SK-MEL-5 (cell line): ENCODE measurements at places on chromosomes 5 and 9.
A peak's percentile ranks its signal among the peaks of the same experiment; 100 is the strongest.

DNA sequence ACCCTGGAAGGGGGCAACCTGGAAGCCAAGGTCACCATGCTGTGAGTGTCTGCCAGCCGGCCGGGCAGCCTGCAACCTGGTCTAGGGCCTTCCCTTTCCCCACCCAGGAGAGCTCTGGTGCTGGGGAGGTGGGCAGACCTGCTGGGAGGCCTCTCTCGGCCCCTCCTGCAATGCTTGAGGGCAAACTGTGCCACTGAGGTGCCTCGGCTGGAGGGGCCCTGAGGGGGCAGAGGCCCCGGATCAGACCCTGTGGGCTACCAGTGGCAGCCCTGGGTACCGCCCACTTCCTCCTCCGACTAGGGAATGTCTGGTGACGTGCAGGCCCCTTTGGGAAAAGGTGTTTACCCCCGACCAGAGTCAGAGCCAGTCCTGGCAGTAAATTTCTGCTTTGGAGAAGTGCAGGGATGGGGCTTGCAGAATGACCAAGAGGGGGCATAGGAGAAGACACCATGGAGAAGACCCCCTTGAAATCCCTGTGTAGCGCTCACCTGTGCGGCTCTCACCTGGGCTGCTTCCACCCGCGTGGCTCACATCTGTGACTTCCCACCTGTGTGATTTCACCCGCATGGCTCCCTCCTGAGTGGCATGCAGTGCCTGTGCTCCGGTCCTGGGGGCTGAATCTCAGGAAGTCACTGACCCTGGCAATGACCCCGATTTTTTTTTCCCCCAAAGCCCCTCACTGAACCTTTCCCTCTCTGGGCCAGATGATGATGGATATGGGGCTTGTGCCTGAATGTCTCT is 1.1 kb downstream of the LCN1 start:
- DNase-seq: no peak

DNA sequence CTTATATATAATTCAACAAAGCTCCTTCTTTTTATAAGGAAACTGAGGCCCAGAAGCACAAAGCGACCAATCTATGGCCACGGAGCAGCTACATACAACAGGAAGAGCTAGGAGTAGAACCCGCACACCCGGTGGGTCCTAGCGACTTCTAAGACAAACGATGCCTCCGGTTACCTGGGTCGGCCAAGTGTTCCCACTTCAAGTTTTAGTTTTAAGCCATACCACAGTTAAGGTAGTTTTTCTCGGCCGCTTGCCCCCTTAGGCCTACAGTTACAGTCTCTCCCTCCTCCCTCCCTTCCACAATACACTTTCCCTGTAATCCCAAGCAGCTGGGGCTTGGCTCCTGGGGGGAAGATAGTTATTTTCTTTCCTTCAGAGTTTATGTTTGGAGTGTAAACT is 533 bp downstream of the SREK1IP1 start:
- DNase-seq: no peak

DNA sequence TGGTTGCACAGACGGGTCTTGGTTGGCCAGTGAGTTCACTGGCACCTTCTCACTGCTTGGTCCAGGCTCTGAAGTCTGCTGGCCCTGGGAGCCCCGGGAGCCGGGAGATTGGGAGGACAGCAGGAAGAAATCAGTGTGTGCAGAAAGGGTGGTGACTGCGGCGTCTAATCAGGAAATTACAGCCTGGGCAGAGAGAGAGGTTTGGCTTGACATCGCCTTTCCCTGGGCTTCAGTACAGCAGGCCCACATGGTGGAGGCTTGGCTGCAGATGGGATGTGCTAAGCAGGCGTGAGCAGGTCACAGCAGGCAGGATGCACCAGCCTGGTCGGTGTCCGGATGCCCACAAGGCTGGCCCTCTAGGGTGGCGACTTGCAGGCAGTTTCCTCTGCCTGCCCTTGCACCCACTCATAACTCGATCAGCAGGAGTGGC is 17.2 kb downstream of the PITX1 start:
- no peak for DNase-seq

DNA sequence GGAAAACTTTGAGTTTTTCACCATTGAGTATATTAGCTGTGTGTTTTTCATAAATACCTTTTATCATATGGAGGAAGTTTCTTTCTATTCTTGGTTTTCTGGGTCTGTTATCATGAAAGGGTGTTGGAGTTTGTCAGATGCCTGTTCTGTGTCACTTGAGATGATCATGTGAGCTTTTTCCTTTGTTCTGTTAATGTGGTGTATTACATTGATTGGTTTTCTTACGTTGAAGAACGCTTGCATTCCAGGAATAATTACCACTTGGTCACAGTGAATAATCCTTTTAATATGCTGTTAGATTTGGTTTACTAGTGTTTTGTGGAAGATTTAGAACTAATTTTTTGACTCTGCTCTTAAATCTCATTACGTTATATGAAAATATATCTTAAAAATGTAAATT is 7.8 kb downstream of the PLEKHG4B start:
- DNase-seq: no peak

DNA sequence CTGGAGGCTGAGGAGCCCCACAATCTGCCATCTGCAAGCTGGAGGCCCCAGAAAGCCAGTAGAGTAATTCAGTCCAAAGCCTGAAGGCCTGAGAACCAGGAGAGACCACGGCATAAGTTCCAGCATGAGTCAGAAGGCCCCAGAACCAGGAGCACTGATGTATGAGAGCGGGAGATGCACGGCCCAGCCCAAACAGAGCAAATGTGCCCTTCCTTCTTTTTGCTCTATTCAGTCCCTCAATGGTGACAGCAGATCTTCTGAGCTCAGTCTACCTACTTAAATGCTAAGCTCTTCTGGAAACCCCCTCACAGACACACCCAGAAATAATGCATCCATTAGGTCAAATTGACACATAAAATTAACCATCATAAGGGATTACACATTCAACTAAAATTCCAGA is 277.6 kb downstream of the ATPSCKMT start:
- DNase-seq: no peak

DNA sequence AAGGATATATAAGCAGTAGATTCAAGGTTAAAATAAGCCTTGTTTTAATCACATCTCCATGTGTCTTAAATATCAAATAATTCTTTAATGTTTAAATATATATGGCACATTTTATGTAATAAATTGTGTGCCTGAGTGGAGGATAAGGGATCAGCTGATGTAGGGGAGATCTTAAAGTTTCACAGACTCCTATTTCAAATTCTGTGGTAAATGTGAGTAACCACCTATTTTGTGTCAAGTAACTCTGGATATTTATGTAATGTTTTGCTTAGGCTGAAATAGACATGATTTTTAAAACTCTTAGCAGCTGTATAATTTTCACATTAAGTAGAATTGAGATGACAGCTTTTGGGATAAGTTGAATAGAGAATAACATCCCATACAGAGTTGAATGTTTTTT is 41.3 kb upstream of the ITGA2 start:
- no peak for DNase-seq

DNA sequence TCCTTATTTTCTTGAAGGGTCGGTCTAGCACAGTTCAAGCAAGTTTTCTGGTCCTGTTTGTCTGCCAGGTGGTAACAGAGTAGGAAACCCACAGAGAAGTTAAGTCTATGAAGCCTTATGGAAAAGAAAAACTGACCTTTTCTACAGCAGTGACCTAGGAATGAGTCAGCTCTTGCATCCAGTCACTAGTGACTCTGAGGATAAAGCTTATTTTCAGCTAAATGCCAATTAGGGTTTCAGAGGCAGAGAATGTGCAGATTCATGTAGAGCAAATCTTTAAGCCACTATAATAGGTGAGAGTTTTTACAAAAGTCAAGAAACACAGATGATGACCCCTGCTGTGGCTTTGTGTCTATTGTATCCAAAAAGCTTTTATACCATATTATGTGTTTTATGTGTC is 100.7 kb downstream of the CWC27 start:
- peak; percentile 43 for DNase-seq

GRCh38 chr5:172887692-172888091 is 53.6 kb downstream of the ERGIC1 start:
- DNase-seq: no peak

- no peak for DNase-seq
Measured at GRCh38 chr5:81393783-81394718, at the start of gene ACOT12. Gene ACOT12 (minus strand): TSS chr5:81394134. CDS start chr5:81394114, 20 bp downstream.
